Activated T-helper 2 cell treated with anti-CD3 and anti-CD28 coated beads, Interferon-gamma antibody, Interleukin-2, Interleukin-4, amounts not matched to agents 10 μg/mL and 5 μg/mL and 100 μg/mL, durations not matched to agents 14 hours and 24 hours and 36 hours (primary cell): ENCODE measurements at places on chromosomes 11 and 22. TPM values are rescaled to one million over a fixed set of nuclear protein-coding genes. Genes with fewer than 3 reads are reported as not detected.

DNA sequence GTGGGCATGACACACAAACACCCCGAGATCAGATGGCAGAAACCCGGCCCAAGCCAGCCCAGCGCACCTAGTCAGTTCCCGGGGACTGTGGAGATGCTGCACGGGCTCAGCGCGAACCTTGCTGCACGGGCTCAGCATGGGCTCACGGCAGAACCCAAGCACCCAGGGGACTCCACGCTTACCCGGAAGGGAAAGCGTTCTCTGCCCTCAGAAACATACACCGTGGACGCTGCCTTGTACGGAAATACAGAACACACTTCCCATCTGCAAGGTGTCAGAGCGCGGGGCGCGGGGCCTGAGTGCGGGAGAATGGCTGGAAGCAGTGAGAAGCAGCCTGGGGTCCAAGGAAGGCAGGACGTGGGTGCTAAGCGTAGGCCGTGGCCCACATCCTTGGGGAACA lies 319.9 kb downstream of the NTM start:
- DNase-seq: no peak

GGTLC3 gene
- not detected in 2 replicates for total RNA-seq

TFIP11 gene
- total RNA-seq: 49.7 and 55.0 TPM in 2 replicates

C11orf42 gene
- not detected in 2 replicates for total RNA-seq
